ENCODE measurements at places on chromosomes 12 and 14. TPM values are rescaled to one million over a fixed set of nuclear protein-coding genes. Genes with fewer than 3 reads are reported as not detected.

- H3K4me3 ChIP-seq = peak within 1 kb of the TSS; percentile 61
- peak; percentile 44 for DNase-seq
- no peak within 1 kb of the TSS for H3K27ac ChIP-seq
- no peaks in the 10 kb centered on the region for H3K27me3 ChIP-seq
These were observed at the start of gene MANSC1 for GRCh38 chr12:12349711-12350665. Gene MANSC1, minus strand, starts transcription at chr12:12350242. Its CDS starts 6,928 bp downstream, at chr12:12343314.

- peaks cover 14% of the 10 kb centered on the region for H3K4me1 ChIP-seq
- H3K27ac ChIP-seq = no peak overlapping the region
- H3K27me3 ChIP-seq = no peaks in the 10 kb centered on the region
- DNase-seq = no peak
- no peaks in the 10 kb centered on the region for H3K36me3 ChIP-seq
These were observed 198.0 kb downstream of the ZFP36L1 start for GRCh38 chr14:68594737-68595380.

DNA sequence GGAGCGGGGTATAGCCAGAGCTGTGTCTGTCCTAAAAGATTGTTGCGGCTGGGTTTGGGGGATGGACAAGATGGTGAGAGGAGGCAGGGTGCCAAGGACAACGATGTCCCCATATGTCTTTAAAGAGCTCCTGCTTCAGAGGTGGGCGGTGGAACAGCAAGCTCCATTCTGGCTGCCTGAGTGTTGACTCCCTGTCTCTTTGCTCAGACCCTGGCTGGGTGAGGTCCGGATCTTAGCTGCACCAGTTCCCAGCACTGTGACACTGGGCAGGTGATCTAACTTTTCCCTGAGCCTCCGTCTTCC, 8.3 kb upstream of the WSCD2 start:
- no peaks in the 10 kb centered on the region for H3K36me3 ChIP-seq
- peaks cover 6% of the 10 kb centered on the region for H3K4me1 ChIP-seq
- H3K27me3 ChIP-seq = peaks cover 26% of the 10 kb centered on the region
- no peak overlapping the region for H3K27ac ChIP-seq

DNA sequence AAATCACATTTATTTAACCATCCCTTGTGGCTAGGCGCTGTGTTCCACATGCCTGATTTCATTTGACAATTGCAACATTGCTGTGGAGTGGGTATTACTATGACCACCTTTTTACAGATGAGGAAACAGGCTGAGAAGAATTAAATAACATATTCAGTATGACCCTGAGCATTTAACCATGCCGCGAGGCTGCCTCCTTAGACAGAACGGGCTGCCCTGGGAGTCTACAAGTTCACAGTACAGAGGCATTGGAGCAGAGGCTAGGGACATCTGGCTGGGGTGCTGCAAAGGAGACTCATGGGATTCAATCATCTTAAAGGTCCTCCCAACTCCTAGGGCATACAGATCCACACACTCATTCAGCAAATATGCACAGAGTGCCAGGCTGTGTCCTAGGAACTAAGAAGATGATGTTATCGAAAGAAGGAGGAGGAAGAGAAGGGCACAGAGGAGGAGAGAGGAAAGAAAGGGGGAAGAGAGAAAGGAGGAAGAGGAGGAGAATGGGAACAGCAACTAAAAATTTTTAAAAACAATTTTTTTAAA, 164.7 kb upstream of the CCND2 start:
- no peaks in the 10 kb centered on the region for H3K36me3 ChIP-seq
- DNase-seq = no peak
- H3K27me3 ChIP-seq = peaks cover 5% of the 10 kb centered on the region
- peaks cover 46% of the 10 kb centered on the region for H3K4me1 ChIP-seq

DNA sequence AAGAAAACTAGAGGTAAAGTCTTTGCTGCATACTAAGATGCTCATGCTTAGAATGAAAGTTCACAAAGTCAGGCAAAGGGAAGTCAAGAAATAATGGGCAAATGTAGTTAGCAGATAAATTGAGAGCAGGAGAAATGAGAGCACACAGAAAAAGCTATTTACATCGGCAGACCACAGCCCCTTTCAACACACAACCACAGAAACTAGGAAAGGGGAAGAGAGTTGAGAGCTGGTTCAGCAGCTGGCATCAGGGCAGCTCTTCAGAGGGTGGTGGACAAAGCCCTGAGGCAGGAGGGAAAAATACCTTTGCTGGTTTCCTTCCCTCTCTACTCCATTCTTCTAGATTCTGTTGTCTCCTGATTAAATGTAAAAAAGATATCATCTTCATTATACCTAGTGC, 95.4 kb upstream of the ANO4 start:
- no peak overlapping the region for H3K27ac ChIP-seq
- H3K4me3 ChIP-seq = no peak overlapping the region
- H3K4me1 ChIP-seq = no peaks in the 10 kb centered on the region
- peaks cover 13% of the 10 kb centered on the region for H3K27me3 ChIP-seq
- DNase-seq = no peak
- H3K36me3 ChIP-seq = no peaks in the 10 kb centered on the region

DNA sequence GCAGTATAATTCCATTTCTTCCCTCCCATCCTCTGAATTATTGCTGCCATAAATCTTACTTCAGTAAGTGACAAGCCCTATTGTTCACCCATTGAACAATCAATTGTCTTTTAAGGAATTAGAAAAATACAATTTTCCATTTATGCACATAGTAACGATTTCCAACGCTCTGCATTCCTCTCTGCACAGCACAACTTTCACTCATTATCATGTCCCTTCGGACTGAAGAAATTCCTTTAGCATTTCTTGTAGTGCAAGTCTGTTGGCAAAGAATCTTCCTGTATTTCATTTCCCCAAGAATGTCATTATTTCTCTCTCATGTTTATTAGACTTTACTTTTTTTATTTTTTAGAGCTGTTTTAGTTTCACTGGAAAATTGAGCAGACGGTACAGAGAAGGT, 252.1 kb upstream of the RTL1 start:
- DNase-seq = no peak
- no peaks in the 10 kb centered on the region for H3K4me1 ChIP-seq
- H3K27me3 ChIP-seq = peaks cover 34% of the 10 kb centered on the region

DNA sequence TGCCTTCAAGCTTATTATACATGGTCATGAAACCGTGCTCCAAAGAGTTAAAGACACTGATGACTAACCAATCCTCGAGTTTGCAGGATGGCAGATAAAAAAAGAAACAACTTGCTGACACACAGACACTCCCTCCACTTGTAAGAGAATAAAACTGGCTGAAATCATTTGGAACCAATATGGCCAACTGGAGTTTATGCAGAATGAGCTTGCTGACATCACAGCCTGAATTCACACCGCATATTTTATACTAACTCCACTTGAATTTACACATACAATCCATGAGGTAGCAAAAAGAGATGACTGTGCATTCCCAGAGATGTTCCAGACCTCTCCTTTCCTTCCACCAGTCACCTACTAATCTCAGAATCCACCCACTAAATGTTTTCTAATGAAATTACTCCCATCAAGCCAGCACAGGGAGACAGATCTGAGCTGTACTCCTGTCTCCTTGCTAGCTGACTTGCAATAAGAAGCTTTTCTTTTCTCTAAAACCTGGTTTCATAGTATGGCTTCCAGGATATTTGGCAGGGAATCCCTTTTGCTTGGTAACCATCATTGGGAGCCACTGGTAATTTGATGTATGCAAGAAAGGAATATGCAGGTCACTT, 15.8 kb upstream of the PTPRR start:
- no peak overlapping the region for H3K4me3 ChIP-seq
- no peaks in the 10 kb centered on the region for H3K36me3 ChIP-seq
- no peak overlapping the region for H3K27ac ChIP-seq
- no peak for DNase-seq
- no peaks in the 10 kb centered on the region for H3K4me1 ChIP-seq
- peaks cover 4% of the 10 kb centered on the region for H3K27me3 ChIP-seq

GRCh38 chr12:7642876-7643309, 22.8 kb downstream of the APOBEC1 start:
- peak; percentile 41 for DNase-seq
- no peaks in the 10 kb centered on the region for H3K36me3 ChIP-seq
- peaks cover 4% of the 10 kb centered on the region for H3K27me3 ChIP-seq
- H3K4me3 ChIP-seq = no peak overlapping the region

Gene LBHD2
- total RNA-seq = not detected

Gene SDR9C7
- total RNA-seq = not detected

Gene TRPV4
- not detected for total RNA-seq

Gene PCBP2
- total RNA-seq = 1,089 TPM

Gene TMEM229B
- 3.1 TPM for total RNA-seq

Gene PRH2
- total RNA-seq = not detected

Gene KCNC2
- total RNA-seq = not detected

Gene BICDL1
- total RNA-seq = 63.7 TPM

Gene NDRG2
- total RNA-seq = 4.2 TPM

Gene GNB3
- not detected for total RNA-seq

All from activated naive CD8-positive, alpha-beta T cell treated with anti-CD3 and anti-CD28 coated beads for 36 hours (primary cell).